CD4-positive, alpha-beta T cell treated with Interleukin-2 at 100 ng/mL for 4 hours (primary cell): ENCODE measurements at places on chromosomes 12 and 14.

DNA sequence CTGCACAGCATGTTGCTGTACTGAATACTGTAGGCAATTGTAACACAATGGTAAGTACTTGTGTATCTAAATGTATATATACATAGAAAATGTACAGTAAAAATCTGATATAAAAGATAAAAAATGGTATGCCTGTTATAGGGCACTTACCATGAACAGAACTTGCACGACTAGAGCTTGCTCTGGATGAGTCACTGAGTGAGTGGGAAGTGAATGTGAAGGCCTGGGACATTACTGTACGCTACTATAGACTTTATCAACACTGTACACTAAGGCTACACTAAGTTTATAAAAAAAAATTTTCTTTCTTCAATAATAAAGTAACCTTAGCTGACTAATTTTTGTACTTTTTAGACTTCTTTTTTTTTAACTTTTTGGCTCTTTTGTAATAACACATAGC lies 24.2 kb upstream of the NEDD1 start:
- no peak for DNase-seq

DNA sequence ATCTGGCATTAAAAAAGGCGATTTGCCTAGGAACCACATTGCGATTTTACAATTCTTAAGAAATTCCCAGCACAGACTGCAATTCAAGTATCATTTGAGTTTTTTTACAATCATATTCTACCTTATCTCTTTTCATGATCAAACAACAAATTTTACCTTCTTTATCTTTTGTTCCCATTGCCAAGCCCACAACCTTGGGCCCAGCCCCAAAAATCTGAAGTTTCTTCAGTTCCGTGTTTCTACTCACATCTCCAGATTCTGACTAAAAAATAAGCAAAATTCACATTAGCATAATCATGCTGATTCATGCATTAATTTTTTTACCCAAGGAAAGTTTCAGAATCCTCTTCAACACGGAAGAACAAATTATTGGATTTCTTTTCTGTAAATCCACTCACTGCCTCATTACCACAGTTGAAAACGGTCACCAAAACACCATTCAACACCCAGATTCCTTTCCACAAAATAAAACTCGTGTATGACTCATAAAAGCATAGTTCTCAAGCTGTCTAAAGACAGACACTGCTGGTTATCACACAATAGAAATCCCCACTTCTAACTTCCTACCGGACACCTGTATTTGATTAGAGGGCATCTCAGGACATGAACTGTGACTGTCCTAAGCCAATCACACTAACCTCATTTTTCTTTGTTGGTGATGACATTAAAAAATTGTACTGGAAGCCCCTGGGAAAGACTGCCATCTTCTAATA lies 32.7 kb downstream of the KDM5A start:
- no peak for DNase-seq

- peak; percentile 65 for DNase-seq
Observed at GRCh38 chr12:131607658-131608447, 103.0 kb upstream of the SFSWAP start.

- no peak for DNase-seq
Observed at GRCh38 chr12:91078501-91078900, 20.7 kb upstream of the KERA start.

DNA sequence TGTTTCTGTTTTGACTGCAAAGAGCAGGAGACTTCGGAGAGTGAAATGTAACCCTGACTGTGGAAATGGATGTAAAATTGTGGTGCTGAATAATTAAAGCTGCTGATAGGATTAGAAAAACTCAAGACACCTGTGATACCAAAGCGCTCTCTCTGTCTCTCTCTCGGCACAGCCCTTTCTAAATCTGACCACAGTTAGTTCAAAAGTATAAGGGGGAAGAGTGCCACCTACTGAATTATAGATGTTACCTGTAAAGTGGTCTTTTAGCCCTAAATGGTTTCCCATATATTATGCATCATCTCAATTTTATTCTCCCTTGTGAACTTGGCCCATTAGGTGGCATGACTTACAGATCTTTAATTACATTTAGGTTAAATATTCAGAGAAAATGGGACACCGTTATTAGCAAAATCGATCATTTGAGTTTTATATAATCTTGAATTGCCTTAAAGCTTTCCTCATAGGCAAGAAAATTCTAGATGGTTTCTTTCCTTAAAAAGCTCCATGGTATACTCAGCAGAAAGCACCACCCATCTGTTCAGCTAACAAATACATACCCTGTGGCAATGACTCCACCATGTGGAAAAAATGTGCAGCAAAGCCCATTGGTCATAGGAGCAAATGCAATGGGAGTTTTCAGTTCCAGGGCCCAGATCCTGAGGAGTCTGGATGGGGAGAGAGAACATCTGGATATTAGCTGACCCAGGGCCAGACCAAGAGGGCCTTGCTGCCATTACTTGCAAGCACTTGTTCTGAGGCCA lies 18.1 kb downstream of the RFC5 start:
- DNase-seq = no peak

DNA sequence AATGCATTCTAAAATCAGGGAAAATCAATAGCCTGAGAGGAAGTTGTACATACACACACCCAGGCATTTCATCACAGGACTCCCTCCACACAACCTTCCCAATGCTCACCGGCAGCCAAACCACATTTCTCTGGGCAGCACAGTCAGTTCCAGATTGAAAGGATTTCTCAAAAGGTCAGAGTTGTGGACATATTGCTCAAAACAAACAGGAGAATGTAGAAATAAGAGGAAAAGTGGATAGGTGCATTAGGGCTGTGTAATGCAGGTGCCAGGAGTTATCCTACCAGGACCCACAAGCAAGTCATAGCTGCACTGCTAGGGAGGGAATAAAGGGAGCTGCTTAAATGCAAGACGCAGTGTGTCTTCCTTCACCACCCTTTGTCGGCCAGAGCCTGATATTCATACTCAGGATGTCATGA lies 62.9 kb downstream of the GCH1 start:
- no peak for DNase-seq

GRCh38 chr14:34180434-34180833 lies 229.6 kb upstream of the EGLN3 start:
- no peak for DNase-seq

DNA sequence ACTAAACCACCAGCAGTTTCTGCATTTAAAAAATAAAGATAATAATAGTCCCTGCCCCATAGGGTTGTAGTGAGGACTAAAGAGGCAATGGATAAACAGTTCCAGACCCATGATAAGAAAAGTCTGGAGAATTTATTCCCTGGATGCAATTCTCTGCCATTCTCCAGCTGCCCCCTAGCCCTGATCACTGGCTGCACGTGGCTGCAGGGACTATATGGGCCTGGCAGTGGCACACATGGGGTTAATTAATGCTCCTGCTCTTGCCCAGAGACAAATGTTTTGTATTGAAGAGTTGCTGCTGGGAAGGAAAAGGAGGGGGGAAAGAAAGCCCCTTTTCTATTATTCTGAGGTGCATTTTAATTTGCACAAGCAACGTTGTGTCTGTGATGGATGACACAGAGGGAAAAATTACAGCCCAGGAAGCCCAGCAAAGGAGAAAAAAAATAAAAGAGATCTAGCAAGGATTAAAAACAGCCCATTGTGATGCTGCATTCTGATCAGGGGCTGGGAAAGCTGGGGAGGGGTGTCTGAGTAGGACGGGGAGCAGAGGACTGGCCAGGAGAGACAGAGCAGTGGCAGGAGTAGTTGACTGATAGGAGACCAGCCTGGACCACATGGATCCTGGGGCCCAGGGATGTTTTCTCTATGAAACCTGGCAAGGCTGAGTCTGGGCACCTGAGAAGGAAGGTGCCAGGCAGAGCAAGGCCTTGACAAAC lies 149.3 kb downstream of the ESRRB start:
- DNase-seq = no peak

- DNase-seq = no peak
Observed at GRCh38 chr12:64968989-64969819, 144.8 kb downstream of the TBC1D30 start.

GRCh38 chr14:106268013-106268727 lies 741.8 kb downstream of the TMEM121 start:
- peak; percentile 77 for DNase-seq

- DNase-seq = no peak
Observed at GRCh38 chr12:51969643-51970042, 18.1 kb downstream of the ACVR1B start.

DNA sequence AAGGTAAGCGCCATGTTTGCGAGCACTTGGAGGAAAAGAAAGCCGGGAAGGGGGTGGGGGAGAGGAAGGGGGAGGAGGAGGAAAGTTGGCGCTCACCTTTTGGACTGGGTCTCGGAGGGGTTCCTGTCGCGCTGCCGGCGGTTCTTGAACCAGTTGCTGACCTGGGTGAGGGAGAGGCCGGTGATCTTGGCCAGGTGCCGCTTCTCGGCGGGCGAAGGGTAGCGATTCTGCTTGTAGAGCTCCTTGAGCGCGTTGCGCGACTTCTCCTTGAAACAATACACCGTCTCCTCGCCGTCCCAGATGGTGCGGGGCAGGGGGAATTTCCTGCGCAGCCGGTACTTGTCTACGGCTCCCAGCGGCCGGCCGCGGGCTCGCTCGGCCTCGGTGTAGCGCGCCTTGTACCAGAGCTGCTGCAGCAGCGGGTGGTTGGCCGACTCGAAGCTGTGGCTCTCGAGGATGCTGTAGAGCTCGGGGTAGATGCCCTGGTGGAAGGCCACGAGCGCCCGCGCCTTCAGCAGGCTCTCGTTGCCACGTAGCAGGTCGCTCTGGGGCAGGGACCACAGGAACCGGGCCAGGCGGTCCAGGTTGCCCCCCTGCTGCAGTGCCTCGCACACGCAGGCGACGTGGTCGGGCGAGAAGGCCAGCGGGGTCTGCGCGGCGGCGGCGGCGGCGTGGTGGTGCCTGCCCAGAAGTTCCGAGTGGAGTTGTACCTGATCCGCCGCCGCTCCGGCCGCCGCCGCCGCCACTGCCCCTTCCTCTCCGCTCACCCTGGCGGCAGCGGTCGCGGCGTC lies 840 bp downstream of the SIX4 start:
- DNase-seq = no peak

DNA sequence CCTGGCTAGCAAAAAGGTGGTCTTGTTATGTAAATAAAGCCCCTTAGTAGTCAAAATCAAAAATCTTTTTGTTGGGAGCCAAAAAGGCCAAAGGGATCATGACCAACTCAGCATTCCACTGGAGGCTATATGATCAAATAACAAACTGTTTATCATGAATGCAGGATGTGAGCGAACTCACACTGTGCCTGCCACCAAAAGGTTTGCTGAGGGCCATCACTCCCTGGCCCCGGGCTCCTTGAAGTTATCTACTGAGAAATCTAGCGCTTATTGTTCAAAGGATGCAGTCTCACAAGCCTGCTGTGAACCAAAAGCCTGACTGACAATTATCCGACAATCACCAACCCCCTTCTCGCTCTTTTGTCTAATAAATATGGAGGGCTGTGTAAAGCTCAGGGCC lies 107.2 kb upstream of the DDHD1 start:
- DNase-seq = no peak

DNA sequence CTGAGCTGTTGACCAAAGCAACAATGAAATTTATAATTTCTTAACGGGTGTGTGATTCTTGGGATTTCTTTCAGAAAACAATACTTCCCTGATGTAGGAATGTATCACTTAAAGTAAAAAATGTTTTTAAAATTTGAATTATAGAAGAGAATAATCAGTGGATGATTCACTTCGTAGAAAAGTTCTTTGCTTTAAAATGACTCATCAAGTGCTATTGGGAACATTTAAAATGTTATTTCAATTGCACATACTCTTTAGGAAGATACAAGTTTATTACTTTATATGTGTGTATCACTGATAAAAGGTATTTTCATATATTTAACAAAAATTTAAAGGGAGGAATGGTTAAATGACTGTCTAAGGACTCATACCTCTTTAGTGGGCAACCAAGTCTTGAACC lies 155.3 kb downstream of the PDE3A start:
- no peak for DNase-seq

DNA sequence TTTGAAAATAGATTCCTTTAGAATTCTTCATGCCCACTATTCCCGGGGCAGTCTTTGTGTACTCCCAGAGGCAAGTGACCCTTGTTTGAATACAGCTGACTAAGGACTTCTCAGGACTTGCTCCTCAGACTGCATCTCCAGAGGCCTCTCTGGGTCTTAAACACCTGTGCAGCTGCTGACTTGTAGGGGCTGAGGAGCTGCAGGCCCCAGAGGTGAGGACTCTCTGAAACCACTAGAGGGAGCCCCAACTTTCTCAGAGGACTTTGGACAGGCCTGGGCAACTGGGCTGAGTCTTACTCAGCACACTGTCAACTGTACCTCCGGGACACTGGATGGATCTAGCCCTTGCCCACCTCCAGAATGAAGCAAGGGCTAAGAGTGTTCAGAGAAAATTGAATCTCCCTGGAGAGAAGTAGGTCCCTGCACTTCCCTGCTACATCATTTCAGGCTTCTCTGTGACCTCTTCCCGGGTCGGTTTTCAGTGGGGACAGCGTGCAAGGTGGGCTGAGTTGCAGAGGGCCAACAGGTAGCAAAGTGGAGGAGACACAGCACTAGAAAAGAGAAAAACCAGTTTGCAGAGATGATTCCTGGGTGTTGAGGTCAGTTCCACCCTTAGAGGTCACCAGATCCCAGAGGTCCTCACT lies 164.6 kb downstream of the TMEM117 start:
- peak; percentile 16 for DNase-seq

DNA sequence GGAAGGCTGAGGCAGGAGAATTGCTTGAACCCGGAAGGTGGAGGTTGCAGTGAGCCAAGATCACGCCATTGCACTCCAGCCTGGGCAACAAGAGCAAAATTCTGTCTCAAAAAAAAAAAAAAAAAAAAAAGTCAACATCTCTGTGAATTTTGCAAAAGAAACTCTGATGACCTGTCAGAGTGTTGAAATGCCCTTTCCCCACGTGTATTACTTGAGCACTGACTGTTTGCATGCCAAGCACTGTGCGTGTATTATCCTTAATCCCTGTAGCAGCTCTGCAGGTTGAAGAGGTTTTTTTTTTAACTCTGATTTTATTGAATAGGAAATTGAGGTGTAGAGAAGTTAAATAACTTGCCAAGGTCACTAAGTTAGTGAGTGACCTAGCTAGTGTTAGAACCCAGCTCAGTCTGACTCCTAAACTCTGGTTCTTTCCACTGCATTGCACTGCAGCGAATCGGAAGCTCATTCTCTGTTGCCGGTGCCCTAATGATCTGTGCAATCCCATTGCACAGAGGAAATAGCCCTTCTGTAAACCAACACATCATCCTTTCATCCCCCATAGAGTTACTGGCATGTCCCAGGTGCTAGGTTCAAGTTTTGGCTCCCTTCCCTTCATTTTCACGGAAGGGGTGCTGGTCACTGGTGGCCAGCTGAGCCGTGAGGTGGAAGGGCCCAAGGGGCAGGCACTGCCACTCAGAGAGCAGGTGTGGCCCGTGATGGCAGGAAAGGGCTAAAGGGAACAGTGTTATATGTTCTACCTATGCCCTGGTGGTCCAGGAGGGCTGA lies 122.3 kb downstream of the EML1 start:
- no peak for DNase-seq

DNA sequence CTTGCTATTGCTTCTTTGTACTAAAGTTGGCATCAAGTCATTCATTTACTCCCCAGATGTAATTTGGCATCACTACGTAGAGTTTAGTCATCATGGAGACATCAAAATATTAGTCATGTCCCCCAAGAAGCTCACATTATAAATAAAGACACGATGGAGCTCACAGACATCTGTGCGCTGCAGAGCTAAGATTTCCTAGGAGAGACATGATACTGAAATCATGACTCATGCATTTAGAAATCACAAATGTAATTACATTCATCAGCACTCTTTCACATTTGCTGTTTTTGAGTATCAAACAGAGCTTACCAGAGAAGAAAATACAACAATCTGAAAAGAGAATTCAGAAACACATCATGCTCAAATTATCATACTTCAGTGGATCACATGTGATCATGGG lies 169.8 kb downstream of the LRIG3 start:
- DNase-seq = no peak
